ENCODE measurements at places on chromosomes 16 and 17. TPM values are rescaled to one million over a fixed set of nuclear protein-coding genes. Genes with fewer than 3 reads are reported as not detected.

PIK3R6 gene
- not detected for polyA plus RNA-seq

DOC2B gene
- not detected for polyA plus RNA-seq

DNA sequence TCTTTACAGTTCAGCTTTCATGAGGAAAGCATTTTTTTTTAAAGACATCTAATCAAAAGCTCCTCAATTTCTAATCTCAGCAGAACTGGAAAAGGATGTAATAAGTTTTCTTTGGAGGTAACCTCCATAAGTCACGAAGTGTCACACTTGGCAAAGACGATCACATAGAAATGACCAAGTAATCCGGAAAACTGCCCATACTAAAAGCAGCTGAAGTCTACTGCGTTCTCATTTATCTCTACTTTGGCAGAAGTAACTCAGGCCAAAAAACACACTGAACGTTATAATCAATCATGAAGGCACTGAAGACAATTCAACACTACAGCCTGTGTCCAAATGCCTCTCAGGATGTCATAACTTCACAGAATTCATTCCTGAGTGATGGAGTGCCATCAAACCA, 39.8 kb downstream of the ERN1 start:
- DNase-seq: no peak

KRTAP9-4 gene
- polyA plus RNA-seq: not detected

GRCh38 chr17:65407017-65407416, 154.4 kb downstream of the AXIN2 start:
- no peak for DNase-seq
